ENCODE measurements at places on chromosomes 5 and 9.
A peak's percentile ranks its signal among the peaks of the same experiment; 100 is the strongest.

GRCh38 chr5:172147857-172148256, 40.2 kb downstream of the STK10 start:
- DNase-seq = no peak

DNA sequence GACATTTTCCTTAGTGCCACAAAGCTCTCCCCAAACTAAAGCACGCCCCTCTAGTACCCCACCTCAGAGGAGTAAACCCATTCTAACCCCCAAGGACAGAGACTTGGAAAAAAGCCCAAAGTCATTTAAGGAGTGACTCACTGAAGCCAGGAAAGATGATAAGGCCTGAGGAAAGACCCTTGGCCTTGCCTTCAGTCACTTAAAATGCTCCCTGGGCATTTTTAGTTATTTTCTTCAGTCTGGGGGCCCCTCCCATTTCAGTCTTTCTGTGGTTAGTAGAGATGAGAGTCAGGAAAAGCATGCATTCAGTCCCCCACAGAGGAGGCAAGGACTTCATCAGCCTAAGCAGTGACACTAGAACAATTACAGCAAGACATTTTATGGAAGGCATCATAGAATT, 13.7 kb upstream of the TLX3 start:
- no peak for DNase-seq

DNA sequence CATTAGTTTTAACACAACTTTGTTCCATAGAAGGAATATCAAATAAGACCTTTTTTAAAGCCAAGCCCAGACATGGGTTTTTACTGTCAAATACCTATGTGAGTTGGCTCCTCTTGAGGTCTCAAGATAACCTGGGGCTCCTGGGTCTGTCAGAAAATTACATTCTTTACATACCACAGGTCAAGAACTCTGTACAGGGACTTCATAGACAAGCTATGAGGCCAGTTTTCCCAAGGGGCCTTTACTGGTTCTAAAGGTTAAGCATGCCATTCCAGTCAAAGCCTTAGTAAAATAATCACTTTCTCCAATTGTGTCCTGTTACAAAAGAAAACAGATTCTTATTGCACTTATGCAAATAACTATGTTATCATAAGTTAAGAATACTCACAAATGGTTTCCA, 15.5 kb upstream of the SMC2 start:
- no peak for DNase-seq

- DNase-seq = no peak
Observed at GRCh38 chr5:67578011-67578410, 381.4 kb upstream of the CD180 start.

DNA sequence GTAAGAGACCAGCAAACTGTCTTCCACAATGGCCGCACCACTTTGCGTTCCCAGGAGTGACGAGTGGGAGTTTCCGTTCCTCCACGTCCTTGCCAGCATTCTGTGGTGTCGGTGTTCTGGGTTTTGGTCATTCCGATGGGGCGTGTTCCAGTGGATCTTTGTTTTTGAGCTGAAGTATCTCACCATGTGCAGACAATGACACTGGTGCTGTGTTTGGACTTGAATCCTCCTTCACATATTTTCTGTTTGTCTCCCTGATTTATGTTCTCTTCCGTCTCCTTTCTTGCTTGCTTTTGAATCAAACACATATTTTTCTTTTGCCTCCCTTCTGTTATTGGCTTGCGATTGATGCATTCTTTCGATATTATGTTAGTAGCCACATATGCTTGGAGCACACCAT, 60.8 kb upstream of the IRX4 start:
- DNase-seq = no peak

GRCh38 chr9:111909444-111909843, 12.8 kb downstream of the UGCG start:
- DNase-seq = no peak

DNA sequence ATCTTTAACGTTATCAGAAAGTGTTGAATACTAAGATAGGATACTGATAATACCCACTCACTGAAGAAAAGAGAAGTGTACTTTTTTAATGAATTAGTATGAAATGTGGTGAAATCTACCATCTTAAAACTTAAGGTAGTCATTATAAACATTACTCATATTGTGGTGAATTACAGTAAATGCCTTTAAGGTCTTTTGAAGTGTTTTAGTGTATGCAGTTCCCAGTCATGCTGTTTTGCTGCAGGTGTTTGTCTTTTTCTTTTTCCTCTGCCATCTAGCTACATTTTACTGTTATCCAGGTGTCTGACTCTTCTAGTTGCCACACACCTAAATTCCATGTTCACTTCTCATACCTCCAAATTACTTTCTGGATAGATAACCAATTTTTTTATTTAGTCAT, 72.6 kb downstream of the ERMP1 start:
- DNase-seq = no peak

GRCh38 chr5:24005384-24005783, 498.0 kb downstream of the PRDM9 start:
- DNase-seq = no peak

GRCh38 chr9:116360016-116360415, 206.4 kb downstream of the PAPPA start:
- no peak for DNase-seq

GRCh38 chr5:88829775-88830174, 53.2 kb downstream of the MEF2C start:
- no peak for DNase-seq

- no peak for DNase-seq
Observed at GRCh38 chr5:131381777-131382176, 117.9 kb downstream of the CDC42SE2 start.

DNA sequence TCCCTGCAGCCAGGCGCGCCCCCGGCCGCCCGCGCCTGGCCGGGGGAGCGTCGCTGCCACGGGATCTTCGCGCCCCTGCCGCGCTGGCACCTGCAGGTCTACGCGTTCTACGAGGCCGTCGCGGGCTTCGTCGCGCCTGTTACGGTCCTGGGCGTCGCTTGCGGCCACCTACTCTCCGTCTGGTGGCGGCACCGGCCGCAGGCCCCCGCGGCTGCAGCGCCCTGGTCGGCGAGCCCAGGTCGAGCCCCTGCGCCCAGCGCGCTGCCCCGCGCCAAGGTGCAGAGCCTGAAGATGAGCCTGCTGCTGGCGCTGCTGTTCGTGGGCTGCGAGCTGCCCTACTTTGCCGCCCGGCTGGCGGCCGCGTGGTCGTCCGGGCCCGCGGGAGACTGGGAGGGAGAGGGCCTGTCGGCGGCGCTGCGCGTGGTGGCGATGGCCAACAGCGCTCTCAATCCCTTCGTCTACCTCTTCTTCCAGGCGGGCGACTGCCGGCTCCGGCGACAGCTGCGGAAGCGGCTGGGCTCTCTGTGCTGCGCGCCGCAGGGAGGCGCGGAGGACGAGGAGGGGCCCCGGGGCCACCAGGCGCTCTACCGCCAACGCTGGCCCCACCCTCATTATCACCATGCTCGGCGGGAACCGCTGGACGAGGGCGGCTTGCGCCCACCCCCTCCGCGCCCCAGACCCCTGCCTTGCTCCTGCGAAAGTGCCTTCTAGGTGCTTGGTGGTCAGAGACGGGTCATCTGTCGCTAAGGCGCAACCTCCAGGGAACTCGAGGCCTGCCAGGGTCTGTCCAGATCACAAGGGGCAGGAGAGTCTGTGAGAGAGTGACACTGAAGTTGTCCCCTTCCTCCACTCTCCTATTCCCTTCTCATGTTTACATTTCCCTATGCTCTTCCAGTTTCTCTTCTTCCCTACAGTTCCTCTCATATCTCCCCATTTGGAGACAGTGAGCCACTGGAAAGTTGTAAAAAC, 1.3 kb downstream of the GPR150 start:
- DNase-seq = no peak

GRCh38 chr9:68975365-68976043, 38.4 kb downstream of the PRKACG start:
- DNase-seq = no peak

- DNase-seq = no peak
Observed at GRCh38 chr9:112218908-112219307, 43.8 kb upstream of the SUSD1 start.

DNA sequence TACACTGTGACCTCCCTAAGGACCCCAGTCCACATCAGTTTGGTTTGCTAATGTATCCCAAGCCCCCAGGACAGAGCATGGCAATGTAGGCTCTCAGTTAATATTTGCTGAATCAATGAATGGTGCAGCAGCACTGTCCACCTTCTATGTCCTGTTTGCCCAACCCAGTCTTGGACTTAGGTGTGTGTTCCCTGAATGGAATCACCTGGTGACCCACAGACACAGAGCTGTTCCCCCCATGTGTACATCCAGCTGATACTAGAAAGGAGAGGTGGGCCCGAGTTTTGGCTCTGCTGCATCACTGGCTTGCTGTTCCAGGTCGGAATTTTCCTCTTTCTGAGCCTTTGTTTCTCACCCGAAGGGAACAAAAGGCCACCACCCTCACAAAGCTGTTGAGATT, 180.2 kb downstream of the AOPEP start:
- DNase-seq = no peak

DNA sequence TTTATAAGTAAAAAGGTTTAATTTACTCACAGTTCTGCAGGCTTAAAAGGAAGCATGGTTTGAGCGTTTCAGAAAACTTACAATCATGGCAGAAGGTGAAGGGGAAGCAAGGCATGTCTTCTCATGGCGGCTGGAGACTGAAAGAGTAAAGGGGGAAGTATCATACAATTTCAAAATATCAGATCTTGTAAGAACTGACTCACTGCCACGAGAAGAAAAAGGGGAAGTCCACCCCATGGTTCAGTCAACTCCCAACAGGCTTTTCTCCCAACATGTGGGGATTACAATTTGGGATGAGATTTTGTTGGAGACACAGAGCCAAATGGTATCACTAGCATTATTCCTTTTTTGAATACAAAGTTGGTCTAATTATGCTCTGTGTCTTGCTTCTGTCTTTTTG, 627.9 kb upstream of the ST8SIA4 start:
- no peak for DNase-seq

GRCh38 chr5:37075399-37075950, 173.7 kb downstream of the CPLANE1 start:
- no peak for DNase-seq

- DNase-seq = no peak
Observed at GRCh38 chr5:94094793-94095441, 353.5 kb upstream of the POU5F2 start.

- DNase-seq = no peak
Observed at GRCh38 chr9:131487621-131488031, 15.1 kb upstream of the POMT1 start.

GRCh38 chr9:98357921-98358535, 102.6 kb upstream of the TBC1D2 start:
- no peak for DNase-seq

GRCh38 chr5:178330791-178331404, 98.3 kb upstream of the PHYKPL start:
- DNase-seq = peak; percentile 31

- no peak for DNase-seq
Observed at GRCh38 chr5:125914471-125914870, 508.7 kb upstream of the GRAMD2B start.

- no peak for DNase-seq
Observed at GRCh38 chr5:96260009-96260408, 173.0 kb downstream of the PCSK1 start.

GRCh38 chr9:34035656-34036055, 13.0 kb downstream of the UBAP2 start:
- DNase-seq = no peak
